Heart left ventricle (tissue), 16 donors: ENCODE measurements at places on chromosomes 3 and 15. TPM values are rescaled to one million over a fixed set of nuclear protein-coding genes. Genes with fewer than 3 reads are reported as not detected.

NTRK3 gene
- polyA plus RNA-seq: 2.4 TPM

NR2E3 gene
- polyA plus RNA-seq: 0.11 TPM

SEMA7A gene
- 0.98 TPM for polyA plus RNA-seq

PLS1 gene
- 0.80 TPM for polyA plus RNA-seq

- DNase-seq: no peak
These were observed 90.2 kb upstream of the LMOD3 start for GRCh38 chr3:69212411-69213160.

MYH15 gene
- polyA plus RNA-seq: 0.14 TPM

DISP2 gene
- 0.10 TPM for polyA plus RNA-seq
